ENCODE measurements at places on chromosomes 7 and 10.
A peak's percentile ranks its signal among the peaks of the same experiment; 100 is the strongest.

GRCh38 chr7:98282703-98283102 is 1.2 kb downstream of the BRI3 start:
- peak; percentile 14 for DNase-seq

DNA sequence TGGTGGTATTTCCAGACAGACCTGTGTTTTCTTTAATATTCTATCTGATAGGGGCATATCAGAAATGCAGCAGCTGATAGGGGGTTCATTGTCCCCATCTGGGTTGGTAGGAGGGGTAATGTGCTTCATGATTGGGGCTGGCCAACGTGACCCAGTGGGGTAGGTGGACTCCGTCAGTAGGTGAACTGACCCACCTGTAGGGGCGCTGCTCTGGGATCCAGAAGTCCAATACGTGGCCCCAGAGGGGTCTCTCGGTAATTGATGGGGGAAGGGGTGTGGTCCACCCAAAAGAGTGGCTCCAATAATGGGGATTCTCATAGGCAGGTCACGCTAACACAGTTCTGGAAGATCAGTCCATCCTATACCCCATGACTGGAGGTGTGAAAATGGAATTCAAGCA is 112.0 kb downstream of the PRLHR start:
- DNase-seq, result no peak

DNA sequence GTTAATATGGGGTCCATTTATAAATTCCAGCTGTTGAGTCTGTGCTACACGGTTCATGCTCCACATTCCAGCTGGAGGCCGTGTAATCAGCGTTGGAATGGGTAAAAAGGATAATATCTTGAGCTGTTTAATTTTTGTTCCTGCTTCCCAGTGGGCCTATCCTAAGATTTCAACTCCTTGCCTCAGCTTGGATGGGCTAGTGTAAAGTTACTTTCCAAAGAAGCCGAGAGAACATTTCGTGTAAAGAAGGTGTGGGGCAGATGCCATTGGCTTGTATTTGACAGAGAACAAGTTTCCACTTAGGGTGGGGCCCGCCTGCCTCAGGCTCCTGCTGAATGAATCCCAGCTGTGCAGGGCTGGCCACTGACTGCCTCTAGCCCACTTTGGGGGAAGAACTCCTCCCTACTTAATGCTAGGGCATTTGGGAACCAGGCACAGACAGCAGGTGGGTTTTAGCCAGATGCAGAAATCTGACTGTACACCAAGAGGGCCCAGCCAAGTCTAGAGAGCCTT is 125.9 kb upstream of the LYZL2 start:
- no peak for DNase-seq

DNA sequence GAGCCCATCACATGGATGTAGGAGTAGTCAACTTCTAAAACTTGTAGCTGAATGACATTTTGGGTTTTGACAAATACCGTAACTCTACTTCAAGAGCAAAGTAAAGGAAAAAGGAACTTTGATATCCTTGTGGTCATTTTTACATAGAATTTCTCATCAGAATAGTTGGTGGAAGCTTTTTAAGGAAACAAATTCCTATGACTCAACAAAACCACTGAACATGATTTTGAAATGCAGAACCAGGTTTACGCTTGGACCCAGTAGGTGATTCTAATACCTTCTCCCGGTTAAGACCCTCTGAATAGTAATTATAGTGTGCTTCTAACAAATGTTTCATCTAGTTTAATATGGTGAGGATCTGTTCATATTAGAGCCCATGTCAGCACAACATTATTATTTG is 307.8 kb downstream of the GPR37 start:
- no peak for DNase-seq
